GM23338 (cell line): ENCODE measurements at places on chromosomes 4 and X. TPM values are rescaled to one million over a fixed set of nuclear protein-coding genes. Genes with fewer than 3 reads are reported as not detected.

GRCh38 chr4:88630756-88631155, 38.5 kb downstream of the HERC3 start:
- no peak for DNase-seq

Gene GRID2
- total RNA-seq, result 65.4 and 74.5 TPM in 2 replicates

Gene JADE3
- total RNA-seq, result 14.1 and 15.3 TPM in 2 replicates

DNA sequence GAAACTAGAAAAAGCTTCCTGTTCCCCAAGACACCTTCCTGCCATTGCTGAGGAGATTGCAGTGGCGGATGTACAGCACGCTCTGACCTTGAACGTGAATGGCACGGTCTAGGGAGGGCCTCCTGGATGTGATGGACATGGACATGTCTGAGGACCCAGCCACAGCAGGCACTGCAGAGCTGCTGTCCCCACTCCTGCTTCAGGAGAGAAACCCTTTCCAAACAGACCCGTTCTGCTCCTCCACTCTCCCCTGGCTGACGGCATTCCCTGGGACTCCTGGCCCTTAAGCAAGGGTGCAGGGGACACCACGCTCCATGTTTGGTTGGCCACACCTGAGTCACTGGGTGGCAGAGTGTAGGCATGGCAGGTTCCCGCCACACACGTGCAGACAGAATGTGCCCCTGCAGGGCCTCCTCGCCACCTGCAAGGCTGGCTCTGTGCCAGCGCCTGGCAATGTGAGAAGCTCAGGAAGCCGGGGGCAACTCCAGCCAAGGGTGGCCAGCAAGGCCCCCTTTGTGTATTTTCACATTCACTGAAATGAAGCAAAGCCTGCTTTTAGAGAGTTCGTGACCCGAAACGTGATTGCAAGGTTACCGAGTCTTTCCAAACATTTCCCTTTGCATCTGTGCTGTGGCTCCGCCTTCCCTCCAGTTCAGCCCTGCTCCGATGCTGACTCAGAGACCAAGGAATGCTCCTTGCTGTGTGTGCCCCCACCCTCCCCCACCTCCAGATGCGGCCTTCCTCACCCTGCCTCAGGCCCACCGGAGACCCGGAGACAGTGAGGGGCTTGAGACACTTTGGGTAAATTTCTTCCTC, 46.1 kb downstream of the HTRA3 start:
- DNase-seq, result peak; percentile 52

DNA sequence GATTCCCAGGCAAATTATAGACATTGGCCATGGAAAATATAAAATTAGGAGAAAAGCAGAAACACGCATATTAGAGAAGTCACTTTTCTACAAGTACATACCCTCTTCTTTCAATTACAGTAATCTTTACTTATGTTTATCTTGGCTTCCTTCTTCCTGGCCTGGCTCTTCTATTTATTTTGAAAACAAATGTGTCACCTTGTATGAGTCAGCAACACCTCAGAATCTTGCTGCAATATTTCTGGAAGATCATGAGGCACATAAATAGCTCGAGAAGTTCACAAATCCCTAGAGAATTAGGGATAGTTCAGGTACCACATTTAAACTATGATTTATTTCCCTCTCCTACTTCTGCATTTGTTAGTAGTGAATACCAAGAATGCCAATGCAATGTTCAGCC, 124.6 kb downstream of the ANOS1 start:
- DNase-seq, result no peak

- DNase-seq, result peak; percentile 58
Observed at GRCh38 chr4:128831531-128832242, 22.2 kb downstream of the JADE1 start.

GRCh38 chr4:80155316-80155982, 41.9 kb upstream of the PRDM8 start:
- no peak for DNase-seq

- no peak for DNase-seq
Observed at GRCh38 chr4:145679991-145680455, at the start of gene C4orf51. Gene C4orf51 (plus strand): TSS chr4:145680146. CDS start chr4:145680204, 58 bp downstream.

DNA sequence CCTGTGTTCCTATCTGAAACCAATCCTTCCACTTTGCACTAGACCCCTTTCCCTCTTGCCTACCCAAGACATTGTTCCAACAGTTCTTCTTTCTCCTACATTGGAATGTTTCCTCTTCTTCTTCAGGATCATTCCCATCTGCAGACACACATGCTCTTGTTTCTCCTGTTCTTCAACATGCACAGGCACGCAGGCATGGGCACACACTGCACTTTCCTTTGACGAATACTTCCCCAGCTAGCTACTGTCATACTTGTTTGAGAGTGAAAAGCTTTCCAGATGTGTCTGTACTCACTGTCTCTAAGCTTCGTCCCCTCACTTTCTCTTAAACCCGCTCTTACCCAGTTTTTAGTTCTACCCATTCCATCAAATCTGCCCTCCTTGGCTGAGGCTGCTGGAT, 31.8 kb upstream of the ERVMER34-1 start:
- no peak for DNase-seq

DNA sequence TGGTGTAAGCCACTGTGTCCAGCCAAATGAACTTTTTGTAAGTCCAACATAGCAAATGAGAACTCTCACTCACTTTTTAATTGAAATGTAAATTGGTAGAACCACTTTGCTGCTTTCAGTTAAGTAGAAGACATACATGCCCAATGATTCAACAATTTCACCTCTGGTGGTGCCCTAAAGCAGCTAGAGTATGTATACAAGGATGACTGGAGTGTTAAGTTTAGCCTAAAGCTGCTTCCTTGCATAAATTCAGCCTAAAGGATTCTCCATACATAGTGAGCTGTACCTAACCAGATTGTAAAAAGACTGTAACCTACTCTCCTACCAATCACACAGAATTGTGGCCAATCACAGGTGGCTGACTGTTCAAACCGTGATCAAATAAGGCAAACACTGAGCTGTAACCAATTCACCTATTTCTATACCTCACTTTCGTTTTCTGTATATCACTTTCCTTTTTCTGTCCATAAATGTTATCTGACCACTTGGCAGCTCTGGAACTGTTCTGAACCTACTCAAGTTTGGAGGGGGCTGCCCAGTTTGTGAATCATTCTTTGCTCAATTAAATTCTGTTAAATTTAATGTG, 39.9 kb downstream of the PDS5A start:
- DNase-seq, result no peak

Gene MAGEB17
- 0.14 and 2.2 TPM in 2 replicates for total RNA-seq

- no peak for DNase-seq
Observed at GRCh38 chr4:75973766-75974165, 17.0 kb downstream of the SDAD1 start.

GRCh38 chrX:129139837-129140598, 383.3 kb downstream of the SMARCA1 start:
- no peak for DNase-seq

Gene PRMT9
- total RNA-seq, result 11.2 and 13.1 TPM in 2 replicates

DNA sequence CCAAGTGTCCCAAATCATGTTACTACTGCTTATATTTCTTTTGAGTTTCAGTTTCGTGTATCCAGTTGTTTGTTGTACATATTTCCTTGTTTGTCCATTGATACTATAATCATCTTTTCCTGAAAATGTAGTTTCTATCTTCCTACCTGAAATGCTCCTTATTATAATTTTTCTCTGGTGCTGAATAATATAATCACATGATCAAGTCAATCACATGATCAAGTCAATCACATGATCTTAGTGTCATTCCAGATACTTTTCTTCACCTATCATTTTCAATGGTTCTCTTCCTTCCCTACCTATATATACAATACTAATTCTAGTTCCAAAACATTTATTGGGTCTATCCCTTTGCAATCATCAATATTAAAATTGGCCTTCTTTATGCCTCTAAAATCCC, 2058.8 kb downstream of the PCDH7 start:
- DNase-seq, result no peak

DNA sequence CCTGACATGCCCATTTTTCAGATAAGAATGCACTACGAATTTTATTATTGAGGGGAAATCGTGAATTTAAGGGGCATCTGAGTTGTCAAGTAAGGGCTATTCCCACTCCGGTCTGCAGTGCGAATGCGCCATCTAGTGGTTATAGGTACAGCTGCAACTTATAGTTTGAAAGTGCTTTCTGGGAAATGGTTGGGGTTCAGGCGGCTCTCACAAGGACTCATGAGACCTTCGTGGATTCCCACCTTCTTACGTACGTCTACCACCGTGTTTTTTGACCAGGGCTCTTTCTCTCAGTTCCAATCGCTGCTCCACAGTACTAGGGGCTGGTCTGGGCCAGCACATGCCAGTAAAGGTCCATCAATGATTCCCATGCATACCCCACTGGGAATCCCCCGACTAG, 12.3 kb downstream of the MSL3 start:
- peak; percentile 59 for DNase-seq

DNA sequence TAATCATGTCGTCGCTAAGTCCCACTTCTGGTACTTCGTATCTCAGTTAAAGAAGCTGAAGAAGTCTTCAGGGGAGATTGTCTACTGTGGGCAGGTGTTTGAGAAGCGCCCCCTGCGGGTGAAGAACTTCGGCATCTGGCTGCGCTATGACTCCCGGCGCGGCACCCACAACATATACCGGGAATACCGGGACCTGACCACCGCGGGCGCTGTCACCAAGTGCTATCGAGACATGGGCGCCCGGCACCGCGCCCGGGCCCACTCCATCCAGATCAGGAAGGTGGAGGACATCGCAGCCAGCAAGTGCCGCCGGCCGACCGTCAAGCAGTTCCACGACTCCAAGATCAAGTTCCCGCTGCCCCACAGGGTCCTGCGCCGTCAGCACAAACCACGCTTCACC, 11.3 kb downstream of the PNCK start:
- peak; percentile 81 for DNase-seq

- DNase-seq, result no peak
Observed at GRCh38 chrX:54695816-54696487, 102.1 kb downstream of the ITIH6 start.

- DNase-seq, result peak; percentile 84
Observed at GRCh38 chr4:26081795-26082498, 167.9 kb downstream of the SMIM20 start.

- DNase-seq, result peak; percentile 34
Observed at GRCh38 chrX:70505451-70505841, 60.8 kb downstream of the DLG3 start.

DNA sequence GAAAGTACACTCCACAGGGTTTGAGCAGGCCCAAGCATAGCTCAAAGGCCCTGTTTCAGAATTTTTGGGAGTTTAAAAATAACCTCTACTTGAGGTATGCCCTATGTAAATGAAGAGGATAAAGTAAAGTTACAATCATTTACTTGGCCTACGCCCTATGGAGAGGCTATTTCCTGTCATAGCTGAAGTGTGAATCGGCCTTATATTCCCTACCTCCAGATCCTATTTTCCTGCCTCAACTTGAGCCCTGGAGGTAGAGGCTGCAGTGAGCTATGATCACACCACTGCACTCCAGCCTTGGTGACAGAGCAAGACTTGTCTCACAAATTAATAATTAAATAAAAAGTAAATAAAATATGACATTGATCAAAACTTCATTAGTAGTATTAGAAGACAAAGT, 11.5 kb upstream of the TXLNG start:
- DNase-seq, result no peak

DNA sequence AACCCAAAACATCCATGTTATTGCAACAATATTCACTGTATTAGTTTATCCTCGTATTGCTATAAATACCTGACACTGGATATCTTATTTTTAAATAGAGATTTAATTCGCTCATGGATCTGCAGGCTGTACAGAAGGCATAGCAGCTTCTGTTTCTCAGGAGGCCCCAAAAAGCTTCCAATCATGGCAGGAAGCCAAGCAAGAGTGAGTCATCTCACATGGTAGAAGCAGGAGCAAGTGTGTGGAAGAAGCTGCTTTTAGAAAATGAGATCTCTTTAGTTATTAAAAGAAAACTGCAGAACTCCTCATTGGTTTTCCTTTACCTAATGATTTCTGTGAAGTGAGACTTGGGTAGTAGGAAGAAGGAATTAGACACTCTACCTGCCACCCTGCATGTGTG, 16.4 kb downstream of the ZNF732 start:
- no peak for DNase-seq

DNA sequence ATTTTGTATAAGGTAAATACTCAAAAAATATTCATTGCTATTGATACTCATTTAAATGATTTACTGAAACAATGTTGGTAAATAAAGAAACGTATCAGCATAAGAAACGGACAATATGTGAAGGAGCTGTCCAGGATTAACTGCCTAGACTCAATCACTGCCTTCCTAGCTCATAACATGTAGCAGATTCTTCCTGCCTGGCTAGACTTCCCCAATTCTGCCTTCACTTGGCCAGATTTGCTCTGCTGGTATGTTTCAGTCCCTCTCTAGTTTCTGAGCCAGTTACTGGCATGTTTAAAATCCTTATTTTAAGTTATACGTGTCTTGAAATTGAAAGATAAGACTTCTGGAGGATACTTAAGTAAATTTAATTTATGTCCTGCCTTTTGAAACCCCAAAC, 740.3 kb downstream of the CENPC start:
- DNase-seq, result no peak

GRCh38 chrX:136336623-136337022, 35.9 kb downstream of the ADGRG4 start:
- peak; percentile 36 for DNase-seq

Gene PAGE4
- not detected in 2 replicates for total RNA-seq

GRCh38 chr4:119081542-119081859, 54.1 kb upstream of the MYOZ2 start:
- DNase-seq, result no peak

Gene MAGEC2
- total RNA-seq, result not detected in 2 replicates

Gene DCAF4L1
- total RNA-seq, result 0.43 and 0.63 TPM in 2 replicates

- DNase-seq, result no peak
Observed at GRCh38 chr4:184937030-184937710, 81.1 kb upstream of the HELT start.
